CD4-positive, alpha-beta memory T cell (primary cell): ENCODE measurements at places on chromosomes 7 and 10.
A peak's percentile ranks its signal among the peaks of the same experiment; 100 is the strongest.

DNA sequence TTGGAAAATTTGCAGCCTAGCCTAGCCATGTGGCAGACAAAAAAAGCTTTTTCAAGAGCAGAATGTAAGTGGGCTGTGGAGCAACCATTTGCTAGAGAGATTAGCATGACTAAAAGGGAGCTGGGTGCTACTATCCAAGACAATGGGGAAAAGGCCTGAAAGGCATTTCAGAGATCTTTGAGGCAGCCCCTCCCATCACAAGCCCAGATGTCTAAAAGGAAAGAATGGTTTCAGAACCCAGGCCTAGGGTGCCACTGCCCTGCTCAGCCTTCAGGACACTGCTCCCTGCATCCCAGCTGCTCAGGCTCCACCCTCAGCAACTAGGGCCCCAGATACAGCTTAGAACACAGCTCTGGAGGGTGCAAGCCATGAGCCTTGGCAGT is 24.7 kb downstream of the PNLIPRP3 start:
- DNase-seq, result no peak

DNA sequence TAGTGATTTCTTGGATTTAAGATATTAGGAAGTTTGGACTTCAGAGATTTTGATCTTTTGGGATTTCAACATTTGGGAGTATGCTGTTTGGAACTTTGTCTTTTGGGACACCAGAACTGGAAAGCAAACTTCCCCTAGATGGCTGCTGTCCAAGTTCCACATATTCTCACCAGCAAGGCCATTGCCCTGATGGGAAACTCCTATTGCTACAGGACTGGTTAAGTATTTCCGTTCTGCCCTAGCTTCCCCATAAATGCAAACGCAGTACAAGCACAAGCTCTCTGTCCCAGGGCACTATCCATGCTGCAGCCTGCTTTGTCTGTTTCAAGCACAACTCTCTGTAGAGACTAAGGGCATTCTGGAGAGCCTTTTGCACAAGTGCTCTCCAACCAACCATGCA is 79.3 kb upstream of the SLC25A13 start:
- no peak for DNase-seq

DNA sequence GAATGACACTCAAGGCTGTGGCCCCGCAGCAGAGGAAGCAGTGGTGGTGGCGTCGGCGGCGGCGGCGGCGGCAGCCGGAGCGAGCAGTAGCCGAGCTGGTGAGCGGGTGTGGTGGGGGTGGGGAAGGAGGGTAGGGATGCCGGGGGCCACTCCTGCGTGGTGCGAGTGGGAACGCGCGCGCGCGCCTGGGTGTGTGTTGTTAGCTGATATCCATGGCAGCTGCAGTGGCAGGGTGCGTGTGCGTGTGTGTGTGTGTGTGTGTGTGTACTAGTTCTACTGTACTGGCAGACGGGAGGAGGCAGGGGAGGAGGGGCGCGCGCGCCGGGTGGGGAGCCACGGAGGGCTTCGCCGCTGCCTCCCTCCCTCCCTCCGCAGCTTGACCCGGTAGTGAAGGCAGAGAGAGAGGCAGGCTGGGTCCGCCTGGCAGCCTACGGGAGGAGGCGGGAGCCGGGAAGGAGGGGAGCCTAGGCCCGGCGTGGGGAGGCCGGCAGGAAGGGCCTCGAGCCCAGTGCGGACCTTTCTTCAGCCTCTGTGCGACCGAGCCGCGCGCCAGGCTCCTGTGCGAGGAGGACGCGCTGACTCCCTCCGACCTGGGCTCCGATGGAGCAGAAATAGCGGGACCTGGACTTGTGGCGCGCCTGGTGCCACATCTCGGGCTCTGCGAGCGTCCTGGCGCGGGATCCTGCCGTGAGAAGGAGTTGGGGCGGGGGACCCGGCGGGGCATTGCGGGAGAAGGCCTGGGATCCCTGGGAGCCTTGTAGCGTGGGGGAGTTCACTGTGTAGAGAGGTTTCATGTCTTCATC is at the start of gene MAGI2:
TSS of gene MAGI2 (minus strand) at position 110 of the 803 bp plus-strand sequence. CDS start 347 bp downstream, outside the sequence.
- DNase-seq, result no peak

DNA sequence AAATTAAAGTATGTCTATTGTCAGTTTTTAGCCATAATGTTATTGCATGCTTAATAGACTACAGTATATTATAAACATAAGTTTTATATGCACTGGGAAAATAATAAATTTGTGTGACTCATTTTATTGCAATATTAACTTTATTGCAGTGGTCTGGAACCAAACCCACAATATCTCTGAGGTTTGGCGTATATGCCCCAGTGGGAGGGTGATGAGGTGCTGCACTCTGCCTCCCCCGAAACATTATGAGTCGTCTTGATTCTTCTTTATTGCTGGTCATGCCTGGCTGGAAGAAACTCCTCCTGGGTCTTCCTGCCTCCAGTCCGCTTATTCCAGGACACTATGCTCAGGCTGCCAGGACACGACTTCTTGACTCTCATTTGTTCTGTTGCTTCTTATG is 88.4 kb downstream of the MTPN start:
- DNase-seq, result no peak

- no peak for DNase-seq
Observed at GRCh38 chr7:68269405-68269804, 1272.8 kb downstream of the TYW1 start.

GRCh38 chr7:32921896-32922295 is 30.3 kb upstream of the KBTBD2 start:
- DNase-seq, result no peak

- no peak for DNase-seq
Observed at GRCh38 chr7:132650498-132650897, 74.2 kb upstream of the PLXNA4 start.

GRCh38 chr10:47359626-47360418 is 11.7 kb downstream of the RBP3 start:
- no peak for DNase-seq

DNA sequence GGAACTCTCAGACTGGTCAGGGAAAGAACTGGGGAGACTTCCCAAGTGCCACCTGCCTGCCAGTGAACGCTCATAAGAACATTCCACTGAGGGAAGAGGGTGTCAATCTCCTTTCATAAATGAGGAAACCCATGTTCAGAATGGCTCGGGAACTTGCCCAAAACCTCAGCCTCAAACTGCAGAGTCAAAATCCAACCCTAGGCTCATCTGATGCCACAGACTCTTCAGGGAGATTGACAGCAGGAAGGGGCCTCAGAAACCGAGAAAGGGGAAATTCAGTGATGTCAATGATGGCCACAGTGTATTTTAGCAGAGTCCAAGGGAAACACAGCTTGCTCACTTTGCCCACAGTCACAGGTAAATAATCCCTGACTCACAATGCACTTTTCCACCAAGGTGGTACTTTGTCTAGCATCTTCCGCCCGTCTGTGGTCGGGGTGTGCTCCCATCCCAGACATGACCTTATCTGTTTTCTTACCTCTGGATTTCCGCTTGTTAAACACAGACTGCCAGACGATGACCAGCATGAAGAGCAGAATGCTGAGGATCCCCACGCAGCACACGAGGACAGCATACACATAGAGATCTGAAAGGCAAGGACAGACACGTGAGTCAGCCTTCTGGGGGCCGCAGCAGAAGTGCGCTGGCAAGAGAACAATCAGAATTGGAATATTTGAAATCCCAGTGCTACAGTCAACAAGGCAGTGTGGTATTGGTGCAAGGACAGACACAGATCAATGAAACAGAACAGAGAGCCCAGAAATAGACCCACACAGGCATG is 38.4 kb downstream of the VSTM4 start:
- no peak for DNase-seq

GRCh38 chr7:26584987-26585665 is 279.3 kb downstream of the SKAP2 start:
- DNase-seq, result no peak

GRCh38 chr7:113392841-113393540 is 274.6 kb upstream of the SMIM30 start:
- no peak for DNase-seq

DNA sequence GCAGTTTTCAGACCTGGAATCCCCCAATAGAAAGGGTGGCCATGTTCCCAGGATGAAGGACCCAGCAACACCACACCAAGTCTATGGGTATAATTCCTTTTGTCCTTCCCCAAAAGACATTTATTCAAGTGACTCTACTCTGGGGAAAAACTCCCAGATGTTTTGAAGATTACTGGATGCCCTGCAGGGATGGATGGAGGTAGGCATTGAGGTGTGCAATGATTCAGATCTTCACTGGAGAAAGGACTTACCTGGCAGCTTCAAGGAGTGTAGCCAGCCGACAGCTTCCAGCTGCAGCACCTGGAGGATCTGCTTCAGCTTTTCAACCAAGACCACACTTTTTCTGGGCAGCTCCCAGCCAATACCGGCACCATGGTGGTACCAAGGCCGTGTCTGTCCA is 172.0 kb downstream of the BAMBI start:
- DNase-seq, result no peak

DNA sequence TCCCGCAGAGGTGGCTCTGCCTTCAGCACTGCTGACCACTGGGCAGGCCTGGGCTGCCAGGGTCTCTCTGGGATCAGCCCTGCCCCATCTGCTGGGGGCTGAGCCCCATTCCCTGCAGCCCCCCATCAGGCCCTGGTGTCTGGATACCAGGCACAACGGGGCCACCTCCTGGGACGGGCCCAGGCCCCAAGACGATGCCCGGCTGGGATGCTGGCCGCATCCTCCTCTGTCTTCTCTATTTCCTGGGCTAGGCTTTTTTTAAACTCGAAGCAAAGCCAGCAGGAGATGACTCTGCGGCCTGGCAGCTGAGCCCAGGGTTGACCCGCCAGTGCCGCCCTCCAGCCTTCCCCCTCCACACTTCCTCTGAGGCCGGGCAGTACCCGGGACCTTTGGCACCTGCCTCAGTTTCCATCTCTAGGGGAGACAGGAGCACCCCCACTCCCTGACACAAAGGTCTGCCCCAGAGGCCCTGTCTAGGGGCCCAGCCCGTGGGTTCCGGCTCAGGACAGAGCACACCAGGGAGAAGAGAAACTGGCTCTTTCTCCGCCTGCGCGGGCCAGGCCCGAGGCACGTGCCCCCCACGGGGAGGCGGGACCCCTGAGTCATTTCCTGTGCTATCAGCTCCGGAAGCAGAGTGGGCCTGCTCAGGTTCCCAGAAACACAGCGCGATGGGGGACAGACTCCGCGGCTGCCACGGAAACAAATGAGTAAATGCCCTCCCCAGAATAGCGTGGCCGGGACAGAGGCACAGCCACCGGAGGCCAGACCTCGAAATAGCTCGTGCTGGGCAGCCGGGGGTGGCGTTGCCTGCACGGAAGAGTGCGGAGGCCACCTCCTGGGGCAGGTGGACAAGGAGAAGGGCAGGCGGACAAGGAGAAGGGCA is 84.6 kb upstream of the PDGFA start:
- DNase-seq, result peak; percentile 97

DNA sequence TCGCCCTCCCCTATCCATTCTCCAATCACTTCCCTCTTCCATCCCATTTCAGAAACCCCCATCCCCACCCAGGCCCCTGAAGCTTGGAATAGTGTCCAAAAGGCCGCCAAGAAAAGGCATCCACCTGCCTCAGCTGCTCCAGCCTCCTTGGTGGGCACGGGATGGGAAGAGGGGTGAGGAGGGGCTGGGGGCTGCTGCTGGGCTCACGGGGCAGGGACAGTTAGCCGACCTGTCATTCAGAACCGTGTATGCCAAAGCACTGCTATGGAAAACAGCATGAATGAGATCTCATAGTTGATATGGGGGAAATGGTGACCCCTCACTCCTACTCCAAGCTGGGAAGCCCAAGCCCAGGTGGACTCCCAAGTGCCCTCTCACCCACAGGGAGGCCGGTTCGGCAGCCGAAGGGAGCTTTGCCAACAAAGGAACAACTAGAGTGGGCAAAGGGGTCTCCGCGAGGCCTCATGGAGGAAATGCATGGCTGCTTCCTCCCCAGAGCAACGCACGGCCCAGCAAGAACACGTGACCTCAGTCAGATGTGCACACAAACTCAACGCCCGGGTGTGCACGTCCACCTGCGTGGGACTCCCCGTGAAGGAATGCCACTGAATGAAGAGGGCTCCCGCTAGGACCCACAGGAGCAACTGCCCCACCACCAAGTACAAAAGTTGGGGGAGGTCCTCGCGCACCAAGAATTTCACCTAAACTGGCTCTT is 52.5 kb downstream of the EBF3 start:
- DNase-seq, result no peak

DNA sequence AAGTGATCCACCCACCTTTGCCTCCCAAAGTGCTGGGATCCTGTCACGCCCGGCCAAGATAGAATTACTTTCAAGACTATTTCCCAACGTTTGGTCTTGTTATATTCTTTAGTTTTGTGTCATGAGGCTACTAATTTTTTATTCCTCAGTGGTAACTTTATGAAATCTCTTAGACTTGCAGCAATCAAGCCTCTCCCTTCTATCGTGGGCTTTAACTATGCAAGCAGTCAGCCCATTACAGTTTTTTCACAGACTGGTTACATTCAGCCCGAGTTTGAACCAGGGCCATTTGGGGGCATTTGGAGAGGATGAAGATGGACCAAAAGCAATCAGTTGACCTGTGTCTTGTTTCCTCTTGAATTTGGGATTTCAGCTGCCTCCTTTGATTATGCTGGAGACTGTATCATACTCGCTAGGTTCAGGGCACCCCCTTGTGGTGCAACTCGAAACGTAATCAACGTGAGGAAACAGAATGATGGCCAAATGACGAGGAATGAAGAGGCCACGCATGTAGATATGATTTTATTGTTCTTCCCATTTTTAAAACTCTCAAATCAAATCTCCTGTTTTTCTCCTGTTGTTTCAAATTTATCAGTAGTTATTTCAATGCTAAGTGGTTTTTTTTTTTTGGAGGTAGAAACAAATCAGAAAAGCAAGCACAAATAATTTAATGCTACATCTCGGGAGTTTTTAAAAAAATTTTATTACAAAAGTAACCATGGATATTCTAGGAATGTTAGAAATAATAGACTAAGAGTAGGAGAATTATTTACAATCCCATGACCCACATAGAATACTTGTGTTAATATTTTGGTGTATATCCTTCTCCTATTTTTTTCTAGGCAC is 151.6 kb downstream of the KIAA1217 start:
- no peak for DNase-seq

DNA sequence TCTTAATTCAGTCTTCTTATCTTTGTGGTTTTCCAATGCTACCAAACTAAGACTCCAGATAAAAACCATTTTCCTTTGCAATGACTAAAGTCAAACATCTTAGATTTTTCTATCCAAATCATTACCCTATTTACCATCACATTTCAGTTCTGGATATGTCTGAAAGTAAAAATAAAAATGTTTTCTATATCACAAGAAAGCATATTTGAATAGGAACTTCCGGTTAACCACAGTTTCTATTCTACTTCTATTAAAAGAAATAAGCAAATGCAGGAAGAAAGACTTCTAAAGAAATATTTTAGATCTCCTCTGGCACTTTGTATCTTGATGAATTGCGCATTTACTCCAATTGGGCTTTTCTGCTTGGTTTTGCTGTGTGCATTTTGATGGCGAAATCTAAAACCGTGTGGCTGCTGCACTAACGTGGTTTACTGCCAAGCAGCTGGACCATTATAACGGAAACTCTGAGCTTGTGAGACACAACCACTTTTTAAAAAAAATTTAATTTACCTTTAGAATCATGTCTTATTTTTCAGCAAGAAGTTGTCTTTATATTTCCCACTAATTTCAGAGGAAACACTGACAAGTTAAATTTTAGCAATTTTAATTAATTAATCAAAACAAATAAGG is 146.1 kb downstream of the VPS50 start:
- DNase-seq, result no peak

DNA sequence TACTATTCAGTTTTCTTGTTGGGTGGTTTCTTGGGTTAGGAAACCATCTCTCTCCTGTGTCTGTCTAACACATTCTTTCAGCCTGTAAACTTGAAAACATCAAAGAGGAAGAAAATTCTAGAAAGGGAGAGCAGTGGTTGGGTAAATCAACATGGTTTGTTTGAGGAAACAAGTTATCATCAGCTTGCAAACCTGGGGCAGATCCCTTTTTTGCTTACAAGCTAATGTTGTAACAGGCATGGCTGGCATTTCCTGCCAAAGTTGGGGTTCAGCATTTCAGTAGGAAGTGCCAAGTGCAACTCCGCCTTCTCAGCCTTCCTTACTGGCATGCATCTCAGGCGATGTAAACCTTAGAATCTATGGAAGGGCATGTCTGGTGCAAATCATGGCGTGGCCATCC is 112.6 kb downstream of the EEPD1 start:
- DNase-seq, result no peak
